ENCODE measurements at places on chromosomes 16 and 17.
A peak's percentile ranks its signal among the peaks of the same experiment; 100 is the strongest.

- no peak for DNase-seq
Observed at GRCh38 chr16:66801320-66802105, at the start of gene TERB1. TERB1 (minus strand) TSS chr16:66801584; CDS start chr16:66796798, 4,786 bp downstream.

DNA sequence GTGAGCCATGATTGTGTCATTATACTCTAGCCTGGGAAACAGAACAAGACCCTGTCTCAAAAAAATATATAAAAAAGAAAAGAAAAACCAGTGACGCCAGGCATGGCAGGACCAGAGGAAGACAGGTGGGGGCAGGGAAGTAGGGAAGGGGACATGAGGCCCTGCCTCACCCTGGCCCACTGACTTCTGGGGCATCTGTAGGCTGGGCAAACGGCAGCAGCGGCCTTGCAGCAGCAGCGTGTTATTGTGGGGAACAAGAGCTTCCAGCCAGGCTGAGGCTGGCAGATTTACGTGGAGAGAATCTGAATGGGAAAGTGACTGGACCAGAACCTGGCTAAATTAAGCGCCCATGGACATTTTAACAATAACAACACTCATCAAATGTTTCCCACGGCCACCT is 19.4 kb downstream of the CMTM4 start:
- DNase-seq, result no peak

DNA sequence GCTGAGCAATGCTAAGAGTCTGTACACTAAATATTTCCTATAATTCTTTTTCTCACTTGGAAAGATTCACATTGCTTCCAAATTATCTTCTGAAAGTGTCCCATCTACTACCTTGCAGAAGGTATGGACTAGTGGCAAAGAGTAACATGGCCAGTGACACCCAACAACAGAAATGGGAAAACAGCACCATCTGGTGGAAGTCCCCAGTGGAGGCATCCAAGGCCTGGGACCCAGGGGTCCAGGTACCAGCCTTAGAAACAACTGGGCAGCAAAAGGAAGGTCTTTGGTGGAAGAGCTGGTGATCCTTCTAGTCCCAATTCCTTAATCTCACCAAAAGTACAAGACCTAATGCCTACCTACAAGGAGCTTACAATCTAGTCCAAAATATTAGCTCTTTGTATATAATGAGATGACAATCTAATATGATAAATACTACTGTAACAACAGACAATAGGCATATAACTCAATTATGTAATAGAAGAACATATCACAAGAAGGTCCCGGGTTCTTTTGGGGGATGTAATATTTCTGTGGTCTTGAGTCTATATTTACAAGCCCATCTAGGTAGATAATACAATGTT is 55.3 kb downstream of the SKAP1 start:
- no peak for DNase-seq

DNA sequence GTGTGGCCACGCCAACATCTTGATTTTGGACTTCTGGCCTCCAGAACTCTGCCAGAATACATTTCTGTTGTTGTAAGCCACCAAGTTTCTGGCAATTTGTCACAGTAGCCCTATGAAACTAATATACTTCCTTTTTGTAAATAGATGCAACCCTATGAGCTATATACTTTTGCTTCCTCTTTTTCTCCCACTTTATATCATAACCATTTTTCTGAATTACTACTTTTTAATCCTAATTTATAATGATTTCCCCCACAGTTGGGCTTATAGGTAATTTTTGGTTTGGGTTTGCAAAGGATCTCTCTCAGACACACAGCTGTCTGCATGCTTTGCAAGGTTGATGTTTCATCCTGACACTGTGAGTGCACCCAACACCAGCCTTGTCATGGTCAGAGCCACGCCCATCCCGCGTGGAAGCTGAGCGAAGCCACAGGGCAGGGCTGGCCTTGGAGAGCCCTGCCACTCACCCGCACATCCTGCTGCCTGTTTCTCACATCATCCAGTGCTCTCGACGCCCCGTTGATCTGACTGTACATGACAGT is 5.8 kb downstream of the TRIM25 start:
- no peak for DNase-seq

- DNase-seq, result no peak
Observed at GRCh38 chr17:48577946-48578615, at the start of gene HOXB4. HOXB4 (minus strand) TSS chr17:48578350; CDS start chr17:48578319, 31 bp downstream.

GRCh38 chr17:56806949-56807348 is 26.8 kb downstream of the C17orf67 start:
- DNase-seq, result no peak

DNA sequence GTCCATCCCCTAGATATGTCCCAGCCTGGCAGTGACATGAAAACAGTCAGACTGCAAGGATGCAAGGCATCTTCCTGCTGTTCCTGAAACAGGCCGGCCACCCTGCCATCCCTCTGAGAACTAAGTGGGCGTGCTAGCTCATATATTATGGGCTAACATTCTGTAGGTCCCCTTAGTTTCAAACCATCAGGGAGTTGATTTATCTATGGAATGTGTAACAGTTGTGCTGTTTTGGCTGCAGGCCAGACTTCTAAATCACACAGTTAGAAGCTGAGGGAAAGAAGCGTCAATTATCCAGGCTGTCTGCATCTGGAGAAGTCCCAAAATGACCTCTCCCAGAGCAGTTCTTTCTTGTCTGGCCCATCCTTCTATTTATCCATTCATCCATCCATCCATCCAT is 102.7 kb upstream of the DNAH9 start:
- no peak for DNase-seq

DNA sequence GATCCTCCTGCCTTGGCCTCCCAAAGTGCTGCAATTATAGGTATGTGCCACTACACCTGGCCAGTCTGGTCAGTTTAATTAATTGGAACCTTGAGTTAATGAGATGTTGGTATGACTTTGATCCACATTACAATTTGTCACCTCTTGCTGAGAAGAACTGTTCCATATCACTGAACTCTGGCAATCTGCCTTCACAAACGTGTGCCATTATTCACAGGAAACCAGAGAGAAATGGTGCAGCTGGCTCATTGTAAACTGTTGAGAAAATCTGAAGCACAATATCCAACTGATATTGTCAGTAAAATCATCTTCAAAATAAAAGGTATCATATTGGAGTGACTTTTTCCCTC is 39.3 kb upstream of the YPEL2 start:
- no peak for DNase-seq

- DNase-seq, result no peak
Observed at GRCh38 chr16:57889522-57889921, 81.4 kb downstream of the CNGB1 start.

GRCh38 chr17:75777296-75777922 is 7.2 kb upstream of the UNK start:
- no peak for DNase-seq

DNA sequence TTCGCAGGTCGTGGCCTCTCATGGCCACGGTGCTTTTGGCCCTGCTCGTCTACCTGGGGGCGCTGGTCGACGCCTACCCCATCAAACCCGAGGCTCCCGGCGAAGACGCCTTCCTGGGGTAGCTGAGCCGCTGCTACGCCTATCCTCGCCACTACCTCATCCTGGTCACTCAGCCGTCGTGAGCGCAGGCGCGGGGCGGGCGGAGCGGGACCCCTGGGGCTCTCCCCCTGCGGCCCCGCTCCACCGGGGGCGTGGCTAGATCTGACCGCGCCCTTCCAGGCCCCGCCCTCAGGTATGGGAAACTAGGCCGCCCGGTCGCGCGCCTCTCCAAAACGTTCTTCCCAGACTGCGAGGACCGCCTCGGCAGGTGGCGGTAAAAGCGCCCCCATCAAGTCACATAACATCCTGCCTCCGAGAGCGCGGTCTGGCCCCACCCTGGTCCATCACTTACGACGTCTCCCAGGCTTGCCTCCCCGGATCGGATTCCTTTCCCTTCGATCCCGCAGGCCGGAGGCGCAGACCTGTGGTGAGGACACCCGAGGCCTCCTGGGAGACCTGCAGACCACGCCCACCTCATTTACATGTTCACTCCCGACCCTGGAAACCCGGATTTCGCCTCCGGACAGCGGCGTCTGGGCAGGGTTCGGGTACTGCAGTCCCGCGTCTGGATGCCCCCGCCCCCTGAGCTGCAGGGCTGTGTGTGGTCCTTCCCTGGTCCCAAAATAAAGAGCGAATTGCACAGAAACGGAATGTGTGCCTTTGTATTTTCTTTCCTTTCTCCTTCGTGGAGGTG is 91.5 kb upstream of the TMEM97 start:
- no peak for DNase-seq

GRCh38 chr17:63821804-63822203 is 5.4 kb upstream of the PSMC5 start:
- no peak for DNase-seq

- DNase-seq, result no peak
Observed at GRCh38 chr17:3602499-3602898, 6.7 kb downstream of the TRPV1 start.

- DNase-seq, result no peak
Observed at GRCh38 chr17:66654106-66654740, 180.7 kb upstream of the CACNG5 start.

DNA sequence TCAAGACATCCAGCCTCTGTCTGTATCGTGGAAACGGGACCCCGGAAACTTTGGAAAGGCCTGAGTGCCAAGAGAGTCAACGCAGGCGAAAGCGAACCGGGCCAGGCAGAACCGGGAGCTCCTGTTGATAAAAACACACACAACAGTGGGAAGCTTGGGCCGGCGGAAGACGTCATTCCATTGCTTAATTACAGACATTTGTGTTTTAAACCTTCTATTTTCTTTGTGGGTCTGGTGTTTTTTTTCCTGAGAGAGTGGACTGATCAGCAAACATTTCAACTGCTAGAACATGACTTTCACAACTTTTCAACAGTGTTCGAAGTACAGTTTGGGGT is 878 bp upstream of the RNF157 start:
- no peak for DNase-seq

DNA sequence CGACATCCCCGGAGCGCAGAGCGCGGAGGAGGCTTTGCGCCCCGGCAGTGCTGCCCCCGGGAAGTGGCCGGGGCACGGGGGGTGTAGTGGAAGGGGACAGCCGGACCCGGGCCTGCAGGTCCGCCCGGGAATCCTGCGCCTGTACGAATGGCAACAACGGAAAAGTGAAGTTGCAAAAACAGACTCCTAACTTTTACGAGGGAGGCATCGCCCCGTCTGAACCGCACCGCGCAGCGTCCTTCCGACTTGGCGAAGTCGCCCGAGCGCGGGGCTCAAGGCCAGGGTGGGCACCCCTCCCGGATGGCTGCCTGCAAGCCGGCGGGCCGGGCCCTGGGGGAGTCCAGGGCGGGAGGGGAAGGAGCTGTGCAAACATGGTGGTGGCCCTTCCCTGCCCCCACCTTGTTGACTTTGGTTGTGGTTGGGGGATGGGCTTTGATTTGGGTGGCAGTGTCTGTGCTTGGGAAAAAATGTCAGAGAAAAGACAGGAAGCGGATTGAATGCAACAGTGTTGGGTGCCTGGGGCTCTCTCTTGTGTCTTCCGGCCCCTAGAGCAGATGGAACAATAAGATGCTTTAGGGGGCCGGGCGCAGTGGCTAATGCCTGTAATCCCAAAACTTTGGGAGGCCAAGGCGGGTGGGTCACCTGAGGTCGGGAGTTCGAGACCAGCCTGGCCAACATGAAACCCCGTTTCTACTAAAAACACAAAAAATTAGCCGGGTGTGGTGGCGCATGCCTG is 675 bp downstream of the RNF213 start:
- peak; percentile 56 for DNase-seq

DNA sequence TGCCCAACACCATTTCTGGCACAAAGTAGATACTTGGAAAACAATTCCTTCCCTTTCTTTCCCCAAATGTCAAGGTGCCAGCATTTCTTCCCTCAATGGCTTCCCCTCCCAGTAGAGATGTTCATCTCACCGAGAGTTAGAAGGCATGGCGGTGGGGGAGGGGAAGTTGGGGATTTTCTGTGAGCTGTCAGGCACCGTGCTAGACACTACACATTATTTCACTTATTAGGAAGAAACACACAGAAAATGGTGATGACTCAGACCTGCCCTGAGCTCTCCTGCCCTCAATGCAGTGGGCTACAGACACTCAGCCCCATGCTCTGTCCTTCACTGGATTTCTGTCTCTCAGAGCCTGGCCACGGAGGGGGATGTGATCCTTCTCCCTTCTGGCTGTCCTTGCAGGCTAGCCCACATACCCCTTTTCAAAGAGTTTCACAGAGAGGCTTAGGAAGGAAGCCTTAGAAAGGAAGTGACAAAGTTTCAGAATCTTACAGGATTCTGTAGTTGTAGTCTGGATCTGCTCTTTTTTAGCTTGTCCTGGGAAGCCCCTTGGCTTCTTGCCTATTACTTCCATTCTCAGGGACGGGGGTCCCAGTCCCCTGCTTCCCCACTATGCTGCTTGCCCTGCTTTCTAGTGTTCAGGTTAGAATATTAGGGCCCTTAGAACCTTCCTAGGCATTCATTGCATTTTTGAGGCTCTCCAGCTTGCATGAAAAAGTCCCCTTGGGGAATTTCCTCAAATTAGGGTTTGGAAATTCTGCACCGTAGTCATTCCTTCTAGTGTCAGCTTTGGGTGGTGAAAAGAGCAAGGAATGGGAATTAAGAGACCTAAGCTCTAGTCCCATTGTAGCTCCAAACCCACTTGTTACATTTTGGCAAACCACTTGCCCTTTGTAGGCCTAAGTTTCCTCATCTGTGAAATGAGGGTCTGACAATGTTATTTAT is 12.2 kb upstream of the CCL5 start:
- peak; percentile 21 for DNase-seq
